DMS79 (cell line): ENCODE measurements at places on chromosomes 2 and 18.

- DNase-seq = no peak
Measured at GRCh38 chr2:238856713-238857567, 9.1 kb downstream of the TWIST2 start.

GRCh38 chr2:241378816-241379215 lies 22.7 kb downstream of the FARP2 start:
- DNase-seq = no peak

- no peak for DNase-seq
Measured at GRCh38 chr2:10390369-10390801, 57.7 kb downstream of the ODC1 start.

- no peak for DNase-seq
Measured at GRCh38 chr2:174568425-174568824, 29.2 kb downstream of the WIPF1 start.

- no peak for DNase-seq
Measured at GRCh38 chr2:195695002-195695631, 38.1 kb downstream of the SLC39A10 start.

DNA sequence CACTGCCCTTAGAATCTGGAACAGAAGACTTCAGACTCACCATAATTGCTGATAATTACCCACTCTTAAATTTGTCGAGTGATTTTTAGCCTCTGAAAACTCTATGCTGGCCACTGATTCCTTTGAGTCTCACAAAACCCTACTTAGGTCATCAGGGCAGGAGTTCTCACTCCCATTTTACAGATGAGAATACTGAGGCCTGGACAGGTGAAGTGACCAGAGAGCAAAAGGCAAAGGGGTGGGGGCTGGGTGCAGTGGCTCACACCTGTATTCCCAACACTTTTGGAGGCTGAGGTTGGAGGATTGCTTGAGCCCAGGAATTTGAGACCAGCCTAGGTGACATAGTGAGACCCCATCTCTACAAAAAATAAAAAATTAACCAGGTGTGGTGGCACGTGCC lies 34.8 kb upstream of the SLC35F6 start:
- DNase-seq = no peak

DNA sequence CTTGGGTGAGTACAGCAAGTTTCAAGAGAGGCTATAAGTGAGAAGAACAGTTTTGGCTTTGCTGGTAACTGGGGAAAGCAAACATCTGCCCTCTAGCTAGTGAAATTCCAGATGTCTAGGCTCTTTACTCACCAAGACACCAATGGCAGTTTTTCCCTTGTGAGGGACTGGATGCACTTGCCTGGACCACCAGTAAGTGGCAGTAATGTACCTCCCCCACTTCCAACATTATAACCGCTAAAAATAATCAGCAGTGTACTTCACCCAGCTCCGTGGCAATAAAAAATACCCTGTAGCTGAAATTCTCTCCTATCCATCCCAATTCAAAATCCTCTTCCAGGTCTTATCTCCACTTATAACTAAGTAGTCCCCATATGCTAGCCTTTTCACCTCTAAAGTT lies 383.9 kb downstream of the ARHGAP15 start:
- DNase-seq = no peak

DNA sequence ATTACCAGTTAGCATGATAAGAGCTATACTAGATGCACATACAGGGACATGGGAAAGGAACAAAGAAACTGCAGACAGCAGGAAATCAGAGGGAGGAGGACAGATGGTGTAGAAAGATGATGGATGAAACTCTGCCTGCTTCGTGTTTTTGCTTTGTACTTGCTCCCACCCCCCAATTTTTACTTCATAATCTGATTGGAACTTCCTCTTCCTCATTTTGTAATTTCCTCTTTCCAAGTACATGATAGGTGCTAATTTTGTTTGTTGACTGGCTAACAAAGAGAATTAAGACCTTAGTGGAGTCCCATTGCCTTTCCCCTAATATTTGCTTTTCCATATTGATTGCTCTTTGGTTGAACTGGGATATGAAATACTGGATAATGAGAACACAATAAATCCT lies 76.0 kb upstream of the PELI1 start:
- no peak for DNase-seq

DNA sequence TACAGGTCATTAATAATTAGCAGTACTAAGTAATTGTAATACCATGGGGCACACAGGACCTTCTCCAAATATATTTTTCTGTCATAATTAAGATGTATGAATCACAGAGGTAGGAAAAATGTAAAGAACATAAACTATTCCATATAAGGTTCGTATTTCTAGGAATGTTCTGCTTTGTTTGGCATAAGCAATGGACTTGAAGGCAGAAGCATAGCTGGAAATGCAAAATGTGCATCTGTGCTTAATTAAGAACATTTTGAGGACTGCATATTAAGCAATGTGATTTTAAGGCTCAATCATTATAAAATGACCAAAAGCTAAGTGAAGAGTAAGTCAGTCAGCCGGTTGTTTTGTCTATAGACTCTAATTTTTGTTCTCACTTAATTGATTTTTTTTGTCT lies 123.2 kb downstream of the RBM43 start:
- no peak for DNase-seq

DNA sequence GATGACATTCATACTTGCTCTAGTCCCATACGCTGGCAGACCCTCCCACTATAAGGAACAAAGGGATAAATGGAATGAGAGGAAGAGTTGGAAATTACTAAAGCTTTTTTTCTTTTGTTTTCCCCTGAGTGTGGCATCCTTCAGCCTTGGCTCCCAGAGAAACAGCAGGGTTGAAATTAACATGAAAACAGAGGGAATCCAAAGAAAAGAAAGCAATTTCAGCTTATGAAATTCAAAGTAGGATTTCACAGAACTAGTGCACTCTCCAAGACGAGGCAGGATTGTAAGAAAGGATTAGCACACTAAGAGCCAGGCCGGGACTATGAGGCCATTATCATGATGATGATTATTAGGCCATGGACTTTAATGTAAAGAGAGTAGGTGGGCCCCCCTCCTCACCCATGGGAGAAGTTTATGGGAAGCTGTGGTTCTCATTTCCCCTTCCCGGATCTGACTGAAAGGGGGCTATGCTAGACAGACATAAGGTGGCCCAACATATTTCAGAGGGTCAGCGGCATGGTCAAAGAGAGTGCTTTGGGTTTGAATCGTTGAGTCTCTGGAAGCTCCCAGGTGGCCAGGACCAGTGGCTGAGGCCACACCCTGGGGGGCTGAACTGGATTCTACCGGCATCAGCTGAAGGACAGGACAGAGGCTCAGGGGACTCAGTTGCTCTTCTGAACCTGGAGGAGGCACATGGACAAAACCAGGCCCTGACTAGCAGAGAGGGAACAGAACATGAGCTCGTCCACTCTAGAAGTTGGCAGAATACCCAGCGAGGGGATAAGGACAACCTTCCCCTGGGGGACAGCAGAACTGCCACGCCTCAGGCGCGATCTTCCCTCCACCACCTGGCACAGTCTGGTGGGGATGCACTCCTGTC lies 100.1 kb upstream of the ARL4C start:
- DNase-seq = no peak

- no peak for DNase-seq
Measured at GRCh38 chr2:160433466-160434140, 60.0 kb downstream of the RBMS1 start.

GRCh38 chr2:162282765-162283425 lies 35.6 kb downstream of the IFIH1 start:
- no peak for DNase-seq
